H7 (cell line): ENCODE measurements at places on chromosomes 2 and 18.

- no peak for DNase-seq
Observed at GRCh38 chr2:1631292-1632001, 112.9 kb downstream of the PXDN start.

DNA sequence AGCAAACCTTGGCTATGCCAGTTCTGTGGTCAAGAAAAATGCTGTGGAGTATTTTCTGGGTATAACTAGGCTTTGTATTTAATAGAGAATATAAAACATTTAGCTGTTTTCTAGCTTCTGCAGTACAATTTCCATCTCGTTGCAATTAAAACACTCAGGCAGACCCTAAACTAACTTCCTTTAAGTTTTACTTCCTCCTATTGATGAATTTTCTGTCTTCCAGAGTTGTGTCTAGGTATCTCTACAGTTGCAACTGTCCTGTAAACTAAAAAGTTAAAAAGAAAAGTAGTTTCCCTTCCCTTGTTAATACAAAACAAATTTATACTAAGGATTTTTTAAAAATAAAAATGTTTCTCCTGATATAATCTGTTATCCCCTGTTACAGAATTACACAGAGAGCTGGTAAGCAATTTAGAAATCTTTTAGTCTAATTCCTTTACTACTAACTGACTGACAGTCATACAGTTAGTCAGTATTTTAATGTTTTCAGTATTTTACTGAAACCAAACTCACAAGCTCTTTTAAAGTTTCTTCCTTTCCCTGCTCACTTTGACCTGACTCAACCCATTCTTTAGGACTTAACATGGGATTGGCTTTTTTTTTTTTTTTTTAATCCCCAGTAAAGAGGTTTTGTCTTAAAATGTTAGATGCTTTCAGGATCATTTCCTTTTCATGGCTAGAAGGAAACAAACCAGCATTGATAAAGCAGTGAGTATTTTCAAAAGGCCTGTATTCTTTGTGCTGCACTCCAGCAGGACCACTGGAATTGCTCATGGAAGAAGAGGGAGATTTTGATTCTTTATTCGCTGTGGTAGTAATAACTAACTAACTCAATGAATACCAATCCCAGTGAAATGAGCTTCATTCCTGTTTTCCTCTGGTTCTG is 22.9 kb downstream of the ITGAV start:
- no peak for DNase-seq

DNA sequence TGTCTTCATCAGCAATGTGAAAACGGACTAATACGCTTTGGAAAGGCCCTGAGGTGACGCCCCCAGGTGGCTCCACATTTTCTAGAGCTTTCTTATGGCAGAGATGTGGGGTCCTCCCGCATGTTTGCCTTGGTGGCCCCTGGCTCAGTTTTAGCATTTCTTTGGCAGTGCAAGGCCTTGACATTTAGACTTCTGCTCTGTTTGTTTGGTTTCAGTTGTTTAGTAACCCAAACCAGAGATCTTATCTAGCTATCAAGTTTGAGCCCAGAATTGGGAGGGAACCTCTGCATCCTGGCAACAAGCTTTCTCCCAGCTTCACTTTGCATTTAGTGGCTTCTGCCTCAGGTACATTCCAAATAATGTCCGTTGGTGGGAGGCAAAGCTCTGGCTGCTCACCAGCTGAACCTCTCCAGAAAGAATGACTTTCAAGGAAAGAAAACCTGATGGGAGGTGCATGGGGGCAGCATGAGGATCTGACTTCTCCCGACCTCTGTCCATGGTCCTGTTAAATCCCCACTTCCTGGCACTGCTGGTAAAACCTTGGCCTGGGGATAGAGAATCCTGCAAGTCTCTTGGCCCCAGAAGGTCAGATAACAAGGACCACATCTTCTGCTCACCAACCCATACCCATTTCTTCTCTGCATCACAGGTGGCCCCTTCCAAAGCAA is 12.0 kb upstream of the MBP start:
- no peak for DNase-seq

GRCh38 chr18:22433956-22434355 is 16.2 kb upstream of the CTAGE1 start:
- DNase-seq, result no peak

GRCh38 chr2:9738535-9739496 is 104.5 kb upstream of the TAF1B start:
- no peak for DNase-seq

GRCh38 chr2:241808721-241809382 is at the start of gene NEU4:
NEU4 (plus strand) TSS chr2:241809193; CDS start chr2:241814485, 5,292 bp downstream.
- peak; percentile 71 for DNase-seq

GRCh38 chr18:28946471-28946870 is 769.5 kb upstream of the CDH2 start:
- DNase-seq, result no peak

DNA sequence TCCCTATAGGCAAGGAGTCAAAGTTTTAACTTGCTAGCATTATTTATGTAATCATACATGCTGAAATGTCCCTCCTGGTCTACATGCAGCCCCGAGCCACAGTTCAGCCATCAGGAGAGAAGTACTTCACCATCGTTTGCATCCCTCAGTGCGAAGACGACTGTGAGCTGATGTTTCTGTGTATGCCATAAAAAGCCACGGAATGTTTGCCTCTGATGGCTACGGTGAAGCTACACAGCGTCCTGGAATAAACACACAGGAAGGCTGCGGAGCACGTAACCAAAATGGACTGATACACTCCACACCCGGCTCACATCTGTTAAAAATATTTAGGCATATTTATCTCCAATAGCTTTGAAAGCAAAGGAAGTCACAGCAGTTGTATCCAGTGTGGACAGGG is 4.3 kb upstream of the SALL3 start:
- peak; percentile 46 for DNase-seq

GRCh38 chr2:7356909-7357584 is 439.8 kb downstream of the RNF144A start:
- DNase-seq, result no peak

DNA sequence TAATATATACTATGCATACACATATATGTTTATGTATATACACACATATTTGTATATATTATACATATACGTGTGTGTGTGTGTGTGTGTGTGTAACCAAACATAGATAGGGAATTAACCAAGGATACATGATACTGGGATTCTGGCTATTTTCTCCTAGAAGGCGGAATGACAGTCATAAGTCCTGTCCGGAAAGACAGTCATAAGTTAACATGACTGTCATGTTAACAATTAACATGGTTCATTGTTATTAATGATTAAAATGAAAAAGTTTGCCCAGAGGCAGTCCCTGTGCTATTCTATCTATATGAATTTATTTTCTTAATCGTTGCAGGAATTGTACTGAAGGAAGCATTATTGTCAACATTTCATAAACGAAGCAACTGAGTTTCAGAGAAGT is 450.7 kb upstream of the NXPH2 start:
- DNase-seq, result no peak

DNA sequence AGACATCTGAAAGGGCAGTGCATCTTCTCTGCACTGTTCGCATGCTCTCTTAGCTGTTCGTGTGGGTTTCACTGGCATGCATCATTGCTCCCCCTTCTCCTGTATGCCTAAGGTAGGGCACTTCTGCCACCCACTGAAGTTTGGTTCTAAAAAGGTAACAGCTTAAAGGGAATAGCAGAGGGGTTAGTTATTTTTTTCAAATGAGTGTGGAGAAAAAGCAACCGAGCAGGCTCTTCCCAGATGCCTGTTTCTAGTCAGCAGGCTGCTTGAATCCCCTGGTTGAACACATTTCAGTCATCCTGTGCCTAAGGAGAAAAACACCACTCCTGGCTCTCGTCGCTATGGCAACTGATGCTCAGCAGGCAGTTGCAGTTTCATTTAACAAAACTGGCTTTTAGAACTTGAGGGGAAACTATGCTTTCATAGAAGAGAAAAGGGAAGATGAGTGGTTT is 69.8 kb upstream of the GALNT3 start:
- no peak for DNase-seq

DNA sequence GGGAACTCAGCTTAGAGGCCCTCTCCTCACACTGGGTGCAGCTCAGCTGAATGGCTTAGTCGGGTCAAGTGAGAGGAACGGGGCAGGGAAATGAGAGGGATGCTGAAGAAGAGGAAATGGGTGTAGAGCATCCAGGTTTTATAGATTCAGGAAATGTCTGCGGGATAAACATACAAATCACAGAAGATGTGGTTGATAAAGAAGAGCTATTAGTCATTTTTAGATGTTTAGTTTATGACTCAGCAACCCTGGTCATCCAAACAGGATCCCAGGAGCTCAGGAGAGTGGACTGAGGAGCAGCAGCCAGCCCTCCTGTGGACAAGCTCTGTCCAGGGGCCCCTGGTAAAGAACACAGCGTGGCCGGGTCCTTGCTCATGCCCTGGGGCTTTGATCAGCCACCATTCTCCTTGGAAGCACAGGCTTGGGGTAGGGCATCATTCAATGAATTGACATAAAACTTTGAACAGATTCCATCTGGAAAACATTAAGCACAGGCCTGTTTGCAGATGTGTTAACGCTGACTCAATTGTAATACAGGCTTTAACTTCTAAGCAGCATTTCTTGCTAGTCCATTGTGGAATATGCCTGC is 83.0 kb downstream of the NPAS2 start:
- DNase-seq, result no peak

GRCh38 chr18:8741117-8741516 is 35.8 kb downstream of the MTCL1 start:
- DNase-seq, result no peak

- DNase-seq, result no peak
Observed at GRCh38 chr2:143792602-143793001, 663.4 kb downstream of the ARHGAP15 start.

- DNase-seq, result no peak
Observed at GRCh38 chr2:56231361-56231760, 47.6 kb downstream of the CCDC85A start.

GRCh38 chr2:195320413-195320973 is 336.5 kb upstream of the SLC39A10 start:
- no peak for DNase-seq

DNA sequence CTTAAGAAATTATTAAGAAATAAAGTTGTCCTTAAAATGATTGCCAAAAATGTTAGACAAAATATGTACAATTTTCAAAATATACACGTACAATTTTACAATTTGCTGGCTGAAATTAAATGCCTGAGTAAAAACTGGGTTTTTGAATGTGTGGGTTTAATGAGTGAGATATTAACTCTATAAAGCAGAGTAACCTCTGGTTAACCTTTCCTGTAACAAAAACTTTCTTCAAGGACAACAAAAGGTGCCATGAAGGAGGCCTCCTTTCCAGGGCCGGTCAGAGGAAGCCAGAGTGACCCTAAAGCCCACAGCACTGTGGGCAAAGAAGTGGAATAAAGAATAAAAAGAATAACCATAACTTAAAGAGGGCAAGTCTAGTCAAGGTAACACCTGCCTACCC is 16.5 kb upstream of the MAL start:
- no peak for DNase-seq

- no peak for DNase-seq
Observed at GRCh38 chr2:168614172-168615018, 158.3 kb downstream of the CERS6 start.

DNA sequence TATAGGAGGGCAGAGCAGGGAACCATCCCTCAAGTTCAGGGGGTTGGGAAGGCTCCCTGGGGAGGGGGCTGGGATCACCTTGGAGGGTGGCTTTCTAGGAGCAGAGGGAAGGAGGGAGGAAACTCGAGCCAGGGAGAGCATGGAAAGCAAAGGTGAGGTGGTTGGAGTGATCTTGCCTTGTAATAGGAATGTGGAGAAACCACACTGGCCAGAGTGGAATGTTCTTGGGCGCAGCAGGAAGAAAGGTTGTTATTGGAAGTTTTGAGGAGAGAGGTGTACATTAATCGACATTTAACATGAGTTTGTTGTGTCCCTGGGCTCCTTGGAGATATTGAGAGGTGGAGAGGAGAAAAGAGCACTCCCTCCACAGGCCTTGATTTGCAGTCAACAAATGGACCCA is 272.2 kb downstream of the PRKCE start:
- DNase-seq, result no peak

DNA sequence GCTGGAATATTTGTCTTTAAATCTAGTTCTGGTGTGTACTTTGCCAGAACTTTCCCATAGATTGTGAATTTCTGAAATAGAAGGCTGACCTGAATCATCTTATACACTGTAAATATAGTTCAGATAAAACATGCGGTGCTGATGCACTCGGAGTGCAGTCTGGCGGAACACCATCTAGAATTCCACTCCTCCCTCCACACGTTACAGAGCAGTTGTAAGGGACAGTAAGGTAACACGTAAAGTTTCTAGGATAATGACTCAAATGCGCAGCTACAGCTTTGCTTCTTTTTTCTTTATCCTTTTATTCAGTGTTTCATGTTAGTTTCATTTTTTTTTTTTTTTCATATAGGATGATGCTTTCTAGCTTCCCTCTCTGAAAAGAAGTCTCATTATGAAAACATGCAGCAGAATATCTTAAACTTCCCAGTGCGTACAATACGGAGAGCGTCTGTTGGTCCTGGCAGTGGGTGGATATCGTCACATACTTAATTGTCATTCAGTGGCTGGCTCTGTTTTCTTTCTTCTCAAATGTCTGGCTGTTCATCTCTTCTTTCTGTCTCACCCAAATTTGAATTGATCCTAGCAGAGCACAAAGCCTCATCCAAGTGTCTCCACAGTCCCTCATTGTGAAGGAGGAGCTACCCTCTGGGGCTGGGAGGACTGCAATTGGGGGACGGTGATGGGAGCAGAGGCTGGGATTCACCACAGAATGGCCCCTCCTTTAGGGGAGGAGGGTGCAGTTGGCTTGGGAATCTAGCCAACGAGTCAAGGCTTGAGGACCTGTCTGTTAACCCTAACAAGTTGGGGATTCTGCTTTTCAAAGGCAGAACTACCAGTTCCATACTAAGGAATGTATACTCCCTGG is 138.8 kb downstream of the MYT1L start:
- no peak for DNase-seq

DNA sequence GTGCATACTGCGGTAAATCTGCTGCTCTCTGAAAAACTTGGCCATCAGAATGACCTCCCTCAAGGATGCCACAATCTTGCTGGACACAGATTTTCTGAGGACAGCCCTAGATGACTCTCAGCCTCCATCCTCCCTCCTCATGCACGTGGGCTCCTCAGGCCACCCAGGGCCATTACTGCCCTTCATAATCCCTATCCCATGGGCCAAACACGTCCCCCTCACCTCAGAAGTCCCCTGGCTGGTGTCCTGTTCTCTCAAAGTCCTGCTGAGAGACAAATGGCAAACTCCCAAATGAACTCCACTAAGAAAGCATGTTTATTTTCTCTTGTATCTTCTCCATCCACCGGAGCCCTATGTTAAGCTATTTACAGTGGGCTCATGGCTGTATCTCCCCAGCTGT is 125.7 kb downstream of the MRO start:
- DNase-seq, result no peak

DNA sequence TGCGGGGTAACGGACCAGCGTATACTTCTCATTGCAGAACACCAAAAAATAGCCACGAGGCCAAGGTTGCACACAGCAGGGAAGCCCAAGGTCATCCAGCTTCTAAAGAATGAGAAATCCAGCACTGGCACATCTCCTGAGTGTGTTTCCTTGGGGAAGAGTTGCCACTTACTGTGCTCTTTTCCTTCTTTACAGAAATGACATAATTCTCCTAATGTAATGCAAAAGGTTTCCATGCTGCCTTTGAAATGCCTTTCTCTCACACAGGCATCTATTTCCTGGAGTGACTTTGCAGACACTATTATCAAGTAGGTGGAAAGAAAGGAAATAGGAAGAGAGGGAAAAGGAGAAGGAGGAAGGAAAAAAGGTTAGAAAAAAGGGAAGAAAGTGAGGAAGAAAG is 862.1 kb upstream of the CELF4 start:
- no peak for DNase-seq

GRCh38 chr18:23171581-23172156 is 36.4 kb downstream of the CABLES1 start:
- no peak for DNase-seq

GRCh38 chr2:22691666-22692065 is 693.3 kb upstream of the KLHL29 start:
- DNase-seq, result no peak

GRCh38 chr2:128543646-128544045 is 225.0 kb upstream of the HS6ST1 start:
- DNase-seq, result peak; percentile 52
